Activated gamma-delta T cell (primary cell): ENCODE measurements at places on chromosomes 5 and 9.

GRCh38 chr5:151156507-151157420 lies 815 bp downstream of the ANXA6 start:
- no peak for DNase-seq

GRCh38 chr5:56326116-56326515 lies 93.0 kb upstream of the ANKRD55 start:
- DNase-seq, result no peak

DNA sequence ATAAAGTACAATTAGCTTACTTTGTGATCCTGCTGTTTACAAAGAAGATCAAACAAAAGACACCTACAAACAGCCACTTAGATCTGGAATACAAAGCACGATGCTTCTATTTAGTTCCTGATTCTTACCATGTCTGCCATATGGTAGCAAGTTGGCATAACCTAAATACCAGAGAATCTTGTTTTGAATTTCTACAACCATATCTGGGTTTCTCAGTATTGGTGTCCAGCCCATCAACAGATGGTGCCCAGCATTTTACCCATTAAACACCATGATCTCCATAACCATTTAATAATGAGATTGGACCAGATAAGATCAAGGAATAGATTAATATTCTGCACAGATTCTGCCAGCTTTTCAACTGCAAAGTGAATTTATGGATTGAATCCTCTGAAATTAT lies 29.8 kb downstream of the SLC24A2 start:
- no peak for DNase-seq

- no peak for DNase-seq
Measured at GRCh38 chr5:77129391-77129990, 42.4 kb upstream of the ZBED3 start.

- DNase-seq, result no peak
Measured at GRCh38 chr5:82886911-82887310, 190.3 kb downstream of the TMEM167A start.

GRCh38 chr5:27158775-27159174 lies 120.4 kb upstream of the CDH9 start:
- DNase-seq, result no peak

GRCh38 chr9:114114364-114114763 lies 15.3 kb upstream of the KIF12 start:
- no peak for DNase-seq

DNA sequence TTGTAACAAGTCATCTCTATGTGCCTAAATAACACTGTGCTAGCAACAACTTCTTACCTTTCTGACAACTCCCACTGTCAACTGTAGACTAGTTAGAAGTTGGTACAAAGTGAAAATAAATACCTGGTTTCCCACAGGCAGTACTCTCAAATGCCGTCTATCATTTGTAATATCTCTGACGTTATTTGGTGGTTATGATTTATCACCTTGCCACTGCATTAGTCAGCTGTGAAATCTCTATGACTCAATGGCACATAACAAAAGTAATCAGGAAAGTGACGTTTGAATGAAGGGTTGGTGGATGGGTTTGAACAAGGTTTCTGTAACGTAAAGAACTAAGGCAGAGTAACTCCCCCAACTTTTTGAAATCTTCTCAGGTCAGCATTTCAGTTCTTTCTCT lies 592.3 kb downstream of the MAT2B start:
- DNase-seq, result no peak

DNA sequence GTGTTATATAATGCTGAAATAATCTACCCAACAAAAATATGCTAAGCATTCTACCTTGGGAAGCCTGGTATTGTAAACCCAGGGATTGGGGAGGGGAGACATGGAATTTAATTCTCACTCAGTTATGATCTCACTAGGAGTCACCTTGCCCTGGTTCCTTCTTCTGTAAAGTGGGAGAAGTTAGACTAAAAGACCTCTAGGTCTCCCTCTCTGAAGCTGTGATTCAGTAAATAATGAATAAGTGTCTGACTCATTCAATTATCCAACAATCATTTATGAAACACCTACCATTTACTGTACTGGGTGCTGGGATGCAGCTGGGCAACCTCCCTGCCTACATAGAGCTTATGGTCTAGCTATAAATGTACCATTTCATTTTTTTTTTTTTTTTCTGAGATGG lies 20.2 kb upstream of the SPARC start:
- DNase-seq, result no peak

DNA sequence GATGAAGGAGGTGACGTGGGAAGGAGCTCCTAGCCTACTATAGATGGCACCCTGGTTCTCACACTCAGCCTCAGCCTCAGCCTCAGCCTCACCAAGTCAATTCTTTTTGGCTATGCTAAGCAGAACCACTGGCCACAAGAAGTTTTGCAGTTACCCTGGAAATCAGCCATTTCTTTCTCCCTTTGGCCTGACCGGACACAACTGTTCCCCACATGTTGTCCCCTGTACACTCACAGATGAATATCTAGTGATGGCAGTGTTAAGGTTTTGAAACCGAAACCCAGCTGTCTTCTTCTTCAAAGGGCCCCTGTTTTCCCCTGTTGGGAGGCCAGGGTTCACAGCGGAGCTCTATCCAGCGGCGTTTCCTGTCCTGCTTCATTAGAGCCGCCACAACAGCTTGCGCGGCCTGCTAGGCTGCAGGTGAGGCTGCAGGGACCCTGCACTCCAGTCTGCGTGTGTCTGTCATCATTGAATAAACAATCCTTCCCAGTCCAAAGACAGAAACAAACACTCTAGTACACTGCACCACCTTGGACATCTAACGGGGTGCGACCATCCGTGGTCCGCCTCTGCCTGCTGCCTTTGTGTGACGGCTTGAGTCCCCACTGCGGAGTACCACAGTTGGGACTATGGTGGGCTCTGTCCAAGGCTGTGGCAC lies 250.5 kb downstream of the DENND1A start:
- no peak for DNase-seq

DNA sequence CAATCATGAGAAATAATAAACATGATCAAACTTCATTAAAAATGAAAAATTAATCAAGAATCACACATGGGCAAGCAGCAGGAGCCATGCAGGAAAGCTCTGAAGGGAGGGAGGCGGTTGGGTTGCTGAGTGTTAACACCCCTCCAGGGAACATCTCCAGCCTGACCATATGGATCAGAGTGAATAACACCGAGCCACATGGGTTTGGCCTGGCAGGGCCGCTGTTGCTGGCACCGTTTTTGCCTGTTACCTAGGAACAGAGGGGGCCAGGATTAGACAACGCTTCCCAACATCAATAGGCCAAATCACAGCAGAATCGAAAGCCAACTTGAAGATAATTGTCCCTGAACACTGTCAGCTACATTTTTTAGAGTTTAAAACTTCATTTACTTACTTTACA lies 160.2 kb downstream of the DENND1A start:
- DNase-seq, result no peak

- DNase-seq, result no peak
Measured at GRCh38 chr9:109269081-109269480, 51.8 kb downstream of the EPB41L4B start.

DNA sequence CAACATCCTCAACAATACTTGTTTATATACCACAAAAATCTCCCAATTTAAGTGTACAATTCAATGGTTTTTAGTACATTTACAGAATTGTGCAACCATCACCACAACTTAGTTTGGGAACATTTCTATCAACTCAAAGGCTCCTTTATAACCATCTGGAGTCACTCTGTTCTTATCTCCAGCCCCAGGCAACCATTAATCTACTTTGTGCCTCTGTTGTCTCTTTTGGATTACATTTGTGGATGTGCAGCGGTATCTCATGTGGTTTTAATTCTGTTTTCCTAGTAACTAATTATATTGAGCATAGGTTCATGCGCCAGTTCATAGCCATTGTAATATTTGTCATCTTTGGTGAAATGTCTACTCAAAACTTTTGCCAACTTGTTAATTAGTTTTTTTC lies 14.4 kb downstream of the ADAMTS19 start:
- DNase-seq, result no peak

DNA sequence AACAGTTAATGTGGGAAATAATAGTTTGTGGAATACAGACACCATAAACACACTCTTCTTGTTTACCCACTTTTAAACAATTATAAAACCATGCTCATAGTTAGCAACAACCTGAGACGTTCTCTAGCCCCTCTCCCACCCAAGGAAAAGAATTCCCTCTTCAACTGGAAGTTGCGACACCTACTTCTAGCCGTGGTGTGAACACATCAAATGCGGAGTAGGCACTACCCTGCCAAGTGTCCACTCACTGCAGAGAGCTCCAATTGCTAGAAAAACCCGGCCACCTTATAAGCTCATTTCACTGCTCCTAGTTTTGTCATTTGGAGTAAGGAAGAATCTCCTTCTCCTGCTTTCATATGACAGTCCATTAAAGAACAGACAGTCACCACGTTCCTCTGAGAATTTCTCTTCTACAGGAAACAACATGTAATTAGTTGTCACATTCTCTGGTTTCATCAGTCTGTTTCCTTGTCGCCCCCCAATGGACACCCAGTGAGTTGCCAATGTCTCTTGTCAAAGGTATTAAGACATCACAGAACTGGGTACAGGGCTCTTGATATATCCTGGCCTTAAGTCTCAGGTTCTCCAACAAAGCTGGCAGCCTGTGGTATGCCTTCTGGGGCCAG lies 47.3 kb downstream of the PRLR start:
- no peak for DNase-seq

DNA sequence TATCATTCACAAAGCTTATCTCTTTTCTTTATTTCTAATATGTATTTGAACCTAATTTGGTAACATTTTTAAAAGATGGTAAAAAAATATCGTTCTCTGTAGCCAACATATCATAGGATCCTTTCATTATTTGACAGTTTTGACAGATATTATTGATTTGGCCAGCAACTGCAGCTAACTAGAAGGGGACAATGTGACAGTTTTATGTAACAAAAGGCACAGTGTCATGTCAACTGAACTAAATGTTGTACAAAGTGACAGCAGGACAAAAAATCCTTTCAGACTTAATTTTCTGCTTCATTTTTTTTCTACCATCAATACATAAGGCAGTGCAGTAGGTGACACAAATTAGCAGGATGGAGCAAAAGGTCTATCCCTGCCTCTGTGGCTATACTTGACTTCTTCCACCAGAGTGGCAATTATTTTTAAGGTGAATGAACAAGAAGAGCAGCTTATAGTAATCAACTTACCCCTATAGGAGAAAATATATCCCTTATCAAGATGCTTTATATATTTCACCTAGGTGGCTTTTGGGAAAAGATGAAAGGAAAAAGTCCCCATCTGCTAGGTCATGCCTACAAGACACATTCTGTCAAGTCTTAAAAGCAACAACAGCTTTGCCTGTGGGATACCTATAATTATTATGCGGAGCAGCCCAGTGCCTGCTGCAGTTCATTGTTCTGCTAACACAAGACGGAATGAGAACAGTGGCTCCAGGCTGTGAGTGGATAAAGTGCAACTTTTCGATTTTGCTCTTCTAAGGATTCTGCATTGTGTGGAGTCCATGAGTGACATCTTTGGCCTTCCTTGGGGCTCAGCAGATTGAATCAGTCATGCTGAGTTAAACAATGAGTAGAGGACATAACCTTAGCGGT lies 694.9 kb downstream of the ISL1 start:
- no peak for DNase-seq

- no peak for DNase-seq
Measured at GRCh38 chr5:157143127-157143971, 684 bp upstream of the MED7 start.

DNA sequence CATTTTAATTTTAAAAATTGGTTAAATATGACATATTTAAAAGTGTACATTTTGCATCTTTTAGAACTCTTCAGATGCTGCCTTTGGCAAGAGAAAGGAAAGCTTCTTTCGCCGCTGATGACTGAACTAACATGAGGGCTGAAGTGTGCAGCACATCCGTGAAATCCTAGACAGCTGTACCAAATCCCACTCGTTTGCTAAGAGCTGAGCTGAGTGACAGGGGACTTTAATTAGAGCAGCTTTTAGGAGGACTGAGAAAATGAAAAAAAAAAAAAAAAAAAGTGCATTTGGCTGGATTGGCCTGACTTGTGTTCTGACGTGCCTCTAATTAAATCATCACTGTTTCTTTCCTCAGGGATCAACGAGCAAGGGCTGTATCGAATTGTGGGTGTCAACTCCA lies 271.3 kb downstream of the ARHGAP26 start:
- DNase-seq, result no peak

- no peak for DNase-seq
Measured at GRCh38 chr5:87872986-87873385, 395.7 kb downstream of the TMEM161B start.

GRCh38 chr5:154653418-154653763 lies 101.8 kb upstream of the LARP1 start:
- DNase-seq, result no peak

GRCh38 chr9:4293293-4293941 lies 6.5 kb downstream of the GLIS3 start:
- no peak for DNase-seq

DNA sequence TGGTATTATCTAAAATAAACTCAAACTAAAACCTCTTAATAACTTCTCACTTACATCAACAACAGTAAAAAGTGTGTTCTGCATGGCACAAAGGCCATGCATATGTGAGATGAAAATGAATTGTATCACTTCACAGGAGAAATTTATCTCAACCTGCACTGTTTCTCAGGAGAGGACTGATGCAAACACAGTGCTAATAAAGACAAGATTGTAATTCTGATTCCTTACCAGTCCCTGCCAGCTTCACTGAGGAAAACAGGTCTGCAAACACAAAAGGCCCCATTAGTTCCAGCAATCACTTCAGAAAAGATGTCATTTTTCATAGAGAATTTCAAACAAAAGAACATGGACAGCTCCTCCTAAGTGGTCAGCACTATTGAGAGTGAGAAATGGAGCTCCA lies 117.3 kb upstream of the PDE4D start:
- DNase-seq, result no peak

DNA sequence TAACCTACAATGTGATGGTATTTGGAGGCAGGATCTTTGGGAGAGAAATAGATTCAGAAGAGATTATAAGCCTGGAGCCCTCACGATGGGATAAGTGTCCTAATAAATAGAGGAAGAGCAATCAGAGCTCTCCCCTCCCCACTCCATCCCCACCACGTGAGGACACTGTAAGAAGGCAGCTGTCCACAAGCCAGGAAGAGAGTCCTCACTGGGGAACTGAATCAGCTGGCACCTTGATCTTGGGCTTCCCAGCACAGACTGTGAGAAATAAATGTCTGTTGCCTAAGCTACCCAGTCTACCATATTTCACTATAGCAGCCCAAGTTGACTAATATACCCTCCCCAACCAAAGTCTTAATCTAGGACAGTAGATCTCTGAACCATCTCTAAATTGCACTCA lies 118.1 kb downstream of the SUSD1 start:
- DNase-seq, result no peak
